ENCODE measurements at places on chromosomes 2 and 18. TPM values are rescaled to one million over a fixed set of nuclear protein-coding genes. Genes with fewer than 3 reads are reported as not detected.

DUSP11 gene
- total RNA-seq: 30.9 TPM

FBXO41 gene
- 5.5 TPM for total RNA-seq

TSGA10 gene
- 10.9 TPM for total RNA-seq

PEX13 gene
- total RNA-seq: 28.9 TPM

RAD51AP2 gene
- 0.12 TPM for total RNA-seq

SULT1C4 gene
- total RNA-seq: 27.5 TPM

NCKAP5 gene
- 7.7 TPM for total RNA-seq

PDK1 gene
- 10.5 TPM for total RNA-seq

ANKRD36 gene
- total RNA-seq: 33.3 TPM

- no peak overlapping the region for H3K27ac ChIP-seq
- no peaks in the 10 kb centered on the region for H3K36me3 ChIP-seq
- H3K4me1 ChIP-seq: peaks cover 7% of the 10 kb centered on the region
Measured at GRCh38 chr2:238237431-238238135, 2.3 kb downstream of the HES6 start.

GRCh38 chr18:75784390-75784789 lies 356.9 kb upstream of the SMIM21 start:
- H3K4me3 ChIP-seq: peak overlapping the region; percentile 73
- no peak overlapping the region for H3K27ac ChIP-seq
- H3K4me1 ChIP-seq: peaks cover 18% of the 10 kb centered on the region
- H3K36me3 ChIP-seq: no peaks in the 10 kb centered on the region
- peaks cover 39% of the 10 kb centered on the region for H3K27me3 ChIP-seq

DNA sequence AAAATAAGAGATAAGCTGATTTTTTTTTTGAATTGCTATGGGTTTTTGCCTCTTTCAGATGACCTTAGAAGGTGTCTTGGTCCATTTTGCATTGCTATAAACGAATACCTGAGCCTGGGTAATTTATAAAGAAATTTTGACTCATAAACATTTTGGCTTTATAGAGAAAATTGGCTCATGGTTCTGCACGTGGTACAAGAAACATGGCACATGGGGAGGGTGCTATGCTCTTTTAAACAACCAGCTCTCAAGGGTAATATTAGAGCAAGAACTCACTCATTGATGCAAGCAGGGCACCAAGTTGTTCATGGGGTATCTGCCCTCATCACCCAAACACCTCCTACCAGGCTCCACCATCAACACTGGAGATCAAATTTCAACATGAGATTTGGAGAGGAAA lies 408.8 kb downstream of the NUP35 start:
- no peak overlapping the region for H3K4me3 ChIP-seq
- H3K4me1 ChIP-seq: no peaks in the 10 kb centered on the region
- no peak for DNase-seq
- H3K27me3 ChIP-seq: no peaks in the 10 kb centered on the region

GRCh38 chr2:194700726-194701125 lies 956.3 kb upstream of the SLC39A10 start:
- H3K27me3 ChIP-seq: no peaks in the 10 kb centered on the region
- H3K4me1 ChIP-seq: no peaks in the 10 kb centered on the region
- no peaks in the 10 kb centered on the region for H3K36me3 ChIP-seq
- no peak overlapping the region for H3K27ac ChIP-seq

GRCh38 chr2:142872882-142873724 lies 4.4 kb upstream of the KYNU start:
- H3K4me3 ChIP-seq: no peak overlapping the region
- no peak for DNase-seq
- H3K27me3 ChIP-seq: no peaks in the 10 kb centered on the region

- no peaks in the 10 kb centered on the region for H3K36me3 ChIP-seq
- peaks cover 4% of the 10 kb centered on the region for H3K4me1 ChIP-seq
- H3K27ac ChIP-seq: peak within 1 kb of the TSS; percentile 58
- DNase-seq: peak; percentile 86
Measured at GRCh38 chr18:36187193-36187825, at the start of gene MOCOS. TSS of gene MOCOS (plus strand) at chr18:36187497. CDS start at chr18:36187540, 43 bp downstream.

- peak overlapping the region; percentile 89 for H3K4me3 ChIP-seq
- peaks cover 11% of the 10 kb centered on the region for H3K4me1 ChIP-seq
- no peaks in the 10 kb centered on the region for H3K36me3 ChIP-seq
- no peak for DNase-seq
Measured at GRCh38 chr2:162838136-162838497, 450 bp downstream of the KCNH7 start.

- peaks cover 24% of the 10 kb centered on the region for H3K4me1 ChIP-seq
- no peak overlapping the region for H3K4me3 ChIP-seq
- no peak overlapping the region for H3K27ac ChIP-seq
- no peak for DNase-seq
Measured at GRCh38 chr18:13261661-13262357, 43.2 kb downstream of the LDLRAD4 start.

DNA sequence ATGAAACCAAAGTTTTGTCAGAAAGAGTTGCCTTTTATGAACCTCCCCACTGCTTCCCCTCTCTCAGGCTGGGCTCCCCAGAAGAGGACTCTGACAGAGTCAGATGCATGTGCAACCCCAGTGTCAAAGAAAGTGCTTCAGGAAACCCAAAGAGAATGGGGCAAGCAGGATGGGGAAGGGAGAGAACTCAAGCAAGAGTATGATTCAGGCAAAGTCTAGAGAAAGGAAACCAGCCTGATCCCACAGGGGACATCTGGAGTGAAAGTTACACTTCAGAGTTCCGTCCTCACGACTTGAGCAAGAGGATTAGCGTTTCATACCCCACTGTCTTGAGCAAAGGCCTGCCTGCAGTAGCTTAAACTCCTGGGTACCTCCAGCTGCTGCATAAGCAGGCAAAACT lies 51.8 kb upstream of the EPC2 start:
- H3K36me3 ChIP-seq: no peaks in the 10 kb centered on the region
- H3K27me3 ChIP-seq: no peaks in the 10 kb centered on the region
- no peak overlapping the region for H3K4me3 ChIP-seq

- H3K4me3 ChIP-seq: no peak overlapping the region
- H3K27ac ChIP-seq: no peak overlapping the region
Measured at GRCh38 chr2:240836781-240837467, 16.9 kb upstream of the KIF1A start.

- H3K27ac ChIP-seq: no peak overlapping the region
- no peaks in the 10 kb centered on the region for H3K4me1 ChIP-seq
- DNase-seq: no peak
Measured at GRCh38 chr2:84678214-84678613, 161.9 kb downstream of the DNAH6 start.

DNA sequence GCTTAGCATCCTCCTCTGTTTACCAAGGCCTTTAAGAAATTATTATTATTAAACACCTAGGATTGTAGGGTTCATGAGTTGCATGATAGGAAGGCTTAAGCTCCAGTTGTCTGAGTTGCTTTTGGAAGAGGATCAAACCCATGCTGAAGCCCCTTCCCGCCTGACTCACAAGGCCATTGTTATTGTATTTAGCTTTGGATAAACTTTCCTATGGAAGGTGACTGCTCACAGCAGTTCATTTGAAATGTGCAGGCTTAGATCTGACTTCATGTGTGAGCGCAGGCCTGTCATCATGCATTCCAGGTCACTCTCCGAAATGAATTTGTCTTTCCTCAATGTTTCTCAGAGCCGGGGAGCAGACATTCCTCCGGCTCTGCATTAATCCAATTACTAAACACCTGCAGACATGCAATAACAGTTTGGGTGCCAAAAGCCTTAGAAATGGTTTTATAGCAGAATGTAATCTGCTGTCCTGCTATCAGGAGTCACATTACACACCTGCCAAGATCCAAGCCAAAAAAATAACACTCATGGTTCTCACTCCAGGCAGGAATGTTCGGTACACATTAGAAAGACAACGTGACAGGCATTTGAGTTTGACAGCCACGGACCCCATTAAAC lies 119.9 kb downstream of the OSR1 start:
- peaks cover 6% of the 10 kb centered on the region for H3K27me3 ChIP-seq
- no peak overlapping the region for H3K27ac ChIP-seq
- H3K4me3 ChIP-seq: no peak overlapping the region
- DNase-seq: no peak
- no peaks in the 10 kb centered on the region for H3K36me3 ChIP-seq

GRCh38 chr18:80126797-80127196 lies 17.7 kb downstream of the ADNP2 start:
- no peak overlapping the region for H3K27ac ChIP-seq
- H3K27me3 ChIP-seq: no peaks in the 10 kb centered on the region
- H3K4me3 ChIP-seq: no peak overlapping the region
- peaks cover 48% of the 10 kb centered on the region for H3K36me3 ChIP-seq
- no peak for DNase-seq

GRCh38 chr2:148161909-148162435 lies 141.1 kb downstream of the MBD5 start:
- no peak overlapping the region for H3K27ac ChIP-seq
- no peaks in the 10 kb centered on the region for H3K27me3 ChIP-seq
- peaks cover 12% of the 10 kb centered on the region for H3K36me3 ChIP-seq
- H3K4me1 ChIP-seq: no peaks in the 10 kb centered on the region

DNA sequence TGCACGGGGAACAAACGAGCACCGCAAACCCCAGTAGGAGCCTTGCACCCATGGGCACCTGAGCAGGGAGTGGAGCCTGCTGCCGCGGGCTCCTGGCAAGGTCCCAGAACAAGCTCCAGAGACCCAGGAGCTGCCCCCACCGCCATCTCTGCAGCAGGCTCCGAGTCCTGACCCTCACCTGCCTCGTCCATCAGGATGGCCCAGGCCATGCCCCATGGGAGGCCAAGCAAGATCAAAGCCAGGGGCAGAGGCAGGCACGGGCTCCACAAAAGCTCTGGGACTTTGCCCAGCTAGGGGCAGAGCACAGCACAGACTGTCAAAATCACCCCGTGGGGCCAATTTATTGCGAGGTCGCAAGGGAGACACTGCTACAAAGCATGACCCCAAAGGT lies 43.6 kb downstream of the GPC1 start:
- DNase-seq: no peak
- H3K27ac ChIP-seq: no peak overlapping the region
- no peaks in the 10 kb centered on the region for H3K4me1 ChIP-seq
- no peaks in the 10 kb centered on the region for H3K27me3 ChIP-seq

All from type B pancreatic cell (in vitro differentiated cells).